Stimulated activated CD4-positive, alpha-beta T cell treated with anti-CD3 and anti-CD28 coated beads, Interleukin-1b, Interleukin-23, amount 100 ng/mL, for 48 hours (primary cell): ENCODE measurements at places on chromosomes 2 and 18.

DNA sequence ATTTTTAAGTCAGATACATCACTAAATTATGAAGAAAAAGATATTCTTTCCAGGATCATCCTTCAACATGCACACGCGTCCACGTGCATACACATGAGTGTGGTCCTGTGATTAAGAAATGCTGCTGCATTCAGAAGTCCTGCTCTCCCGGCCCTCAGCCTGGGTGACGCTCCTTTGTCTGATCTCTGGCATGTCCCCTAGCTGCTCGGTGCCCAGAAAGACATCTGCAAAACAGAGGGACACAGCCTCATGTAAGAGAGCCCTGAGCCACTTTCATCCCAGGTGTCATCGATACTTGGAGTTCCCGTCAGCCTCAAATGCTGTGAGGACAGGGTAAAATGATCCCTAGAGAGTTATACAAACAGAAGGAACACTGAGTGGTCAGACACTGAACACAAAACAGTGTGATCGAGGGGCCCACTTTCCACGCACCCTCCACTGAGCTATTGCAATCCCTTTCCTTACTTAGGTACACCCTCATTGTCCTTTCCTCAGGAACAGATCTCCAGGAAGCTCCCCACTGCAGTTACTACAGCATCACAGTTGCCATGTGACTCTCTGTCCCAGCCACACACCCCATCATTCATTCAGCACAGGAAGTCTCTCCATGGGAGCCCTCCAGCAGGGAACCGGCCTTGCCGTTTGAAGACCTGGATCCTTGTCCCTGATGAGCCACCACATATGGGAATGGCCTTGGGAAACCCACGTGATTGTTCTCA lies 32.1 kb downstream of the CRACDL start:
- DNase-seq = no peak

GRCh38 chr2:235286622-235287374 lies 207.0 kb upstream of the AGAP1 start:
- DNase-seq = no peak

DNA sequence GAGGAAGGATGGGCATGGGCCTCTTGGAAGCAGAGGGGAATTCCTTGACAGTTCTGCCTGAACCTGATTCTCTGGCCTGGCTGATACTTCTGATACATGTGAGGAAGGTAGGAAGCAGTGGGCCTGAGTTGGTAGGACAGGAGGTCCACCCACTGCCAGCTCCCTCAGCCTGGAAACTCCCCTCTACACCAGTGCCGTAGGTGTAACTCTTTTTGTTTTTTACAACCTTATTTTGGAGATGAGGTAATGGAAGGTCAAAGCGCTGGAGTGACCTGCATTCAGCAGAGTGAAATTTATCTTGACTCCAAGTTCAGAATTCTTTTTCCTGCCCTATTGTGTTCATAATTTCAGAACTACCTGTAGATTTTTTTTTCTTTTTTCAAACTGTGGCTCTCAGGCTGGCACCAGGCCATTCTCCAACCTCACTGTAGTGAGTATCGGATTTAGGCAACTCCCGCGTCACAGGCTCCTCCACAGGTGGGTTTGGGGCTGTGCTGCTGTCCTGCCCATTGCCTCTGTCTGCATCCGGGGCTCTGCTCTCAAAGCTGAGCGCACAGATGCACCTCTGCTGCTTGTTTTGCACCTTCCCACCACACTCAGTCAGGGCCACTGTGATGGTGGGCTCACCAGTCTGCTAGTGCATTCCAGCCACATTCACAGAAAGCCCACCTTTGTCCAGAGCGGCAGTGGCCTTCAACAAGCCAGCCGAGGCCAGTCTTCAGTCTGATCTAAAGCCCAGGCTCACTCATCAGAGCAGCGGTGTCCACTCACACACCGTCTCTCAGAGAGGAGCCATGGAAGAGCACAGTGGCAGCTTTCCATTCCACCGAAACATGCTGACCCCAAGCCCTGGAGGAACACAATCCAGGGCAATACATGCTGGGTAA lies 87.2 kb downstream of the UXS1 start:
- no peak for DNase-seq

- DNase-seq = no peak
Observed at GRCh38 chr2:72147303-72147971, at the start of gene CYP26B1. TSS of gene CYP26B1 (minus strand) at chr2:72147862. CDS start at chr2:72147834, 28 bp downstream.

DNA sequence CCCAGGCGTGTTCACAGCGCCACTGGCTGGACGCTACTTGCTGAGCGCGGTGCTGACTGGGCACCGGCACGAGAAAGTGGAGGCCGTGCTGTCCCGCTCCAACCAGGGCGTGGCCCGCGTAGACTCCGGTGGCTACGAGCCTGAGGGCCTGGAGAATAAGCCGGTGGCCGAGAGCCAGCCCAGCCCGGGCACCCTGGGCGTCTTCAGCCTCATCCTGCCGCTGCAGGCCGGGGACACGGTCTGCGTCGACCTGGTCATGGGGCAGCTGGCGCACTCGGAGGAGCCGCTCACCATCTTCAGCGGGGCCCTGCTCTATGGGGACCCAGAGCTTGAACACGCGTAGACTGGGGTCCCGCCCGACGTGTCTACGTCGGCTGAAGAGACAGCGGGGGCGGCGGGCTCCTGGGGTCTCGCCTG lies 891 bp upstream of the KHK start:
- DNase-seq = no peak

- DNase-seq = no peak
Observed at GRCh38 chr2:179266271-179266670, 1.6 kb upstream of the SESTD1 start.

GRCh38 chr2:79717364-79718007 lies 204.6 kb downstream of the CTNNA2 start:
- DNase-seq = no peak

DNA sequence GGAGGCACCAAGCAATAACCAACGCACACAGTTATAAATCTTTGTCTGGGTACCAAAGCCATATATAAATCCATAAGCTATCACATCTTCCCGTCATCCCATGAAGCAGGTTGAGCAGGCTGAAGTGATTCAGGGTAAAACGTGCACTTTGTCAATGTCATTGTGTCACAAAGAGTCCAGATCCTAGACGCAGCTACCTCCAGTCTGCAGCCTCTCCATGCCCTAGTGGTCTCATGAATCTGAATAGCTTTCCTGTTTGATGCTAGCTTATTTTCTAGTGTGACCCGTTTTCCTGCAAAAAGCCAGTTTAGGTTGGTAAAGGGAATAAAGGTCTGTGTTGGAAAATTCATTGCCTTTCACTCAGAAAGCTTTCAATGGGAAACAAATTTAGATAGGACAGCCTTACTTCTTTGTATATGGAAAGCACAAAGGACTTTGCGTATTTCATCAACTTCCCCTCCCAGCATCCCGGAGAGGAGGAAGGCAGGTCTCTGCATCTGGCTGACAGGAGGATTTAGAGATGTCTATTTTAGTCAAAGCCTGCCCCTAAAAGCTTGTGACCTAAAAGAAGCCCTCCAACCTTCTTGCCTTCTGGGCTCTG lies 222.3 kb upstream of the ARL4C start:
- DNase-seq = no peak

DNA sequence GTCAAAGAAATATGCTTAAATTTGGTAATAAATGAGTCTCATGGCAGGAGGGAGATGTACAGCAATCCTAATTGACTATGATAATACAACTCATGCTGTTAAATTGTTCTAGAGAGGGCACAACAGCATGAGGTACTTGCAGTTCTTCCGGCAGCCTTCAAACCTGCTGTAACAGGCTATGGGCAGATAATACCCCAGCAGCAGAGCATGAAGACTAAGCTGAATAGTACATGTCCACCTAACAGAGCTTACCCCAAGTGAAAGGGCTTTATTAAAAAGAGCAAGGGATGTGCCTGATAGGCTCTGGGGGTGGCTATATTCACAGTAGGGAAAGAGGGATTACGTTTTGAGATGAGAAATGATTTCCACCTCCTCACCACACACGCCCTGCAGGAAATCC lies 28.9 kb downstream of the MRO start:
- DNase-seq = no peak

- DNase-seq = no peak
Observed at GRCh38 chr18:42045346-42045745, 90.3 kb downstream of the PIK3C3 start.
